ENCODE measurements at places on chromosomes 1 and 21. TPM values are rescaled to one million over a fixed set of nuclear protein-coding genes. Genes with fewer than 3 reads are reported as not detected.

The OR2T2 gene
- not detected for total RNA-seq

The KAZN gene
- 3.7 TPM for total RNA-seq

The LHX4 gene
- total RNA-seq = not detected

The SLFNL1 gene
- total RNA-seq = 0.52 TPM

The ST7L gene
- 21.9 TPM for total RNA-seq

The TINAGL1 gene
- 17.2 TPM for total RNA-seq

The RAD54L gene
- total RNA-seq = 3.1 TPM

The DCDC2B gene
- not detected for total RNA-seq

The MED8 gene
- total RNA-seq = 34.4 TPM

Measured in skeletal muscle tissue (tissue), 5 donors.